ENCODE measurements at places on chromosomes 16 and 17.

GRCh38 chr16:82033006-82033405 lies 2.0 kb upstream of the HSD17B2 start:
- no peak for DNase-seq

DNA sequence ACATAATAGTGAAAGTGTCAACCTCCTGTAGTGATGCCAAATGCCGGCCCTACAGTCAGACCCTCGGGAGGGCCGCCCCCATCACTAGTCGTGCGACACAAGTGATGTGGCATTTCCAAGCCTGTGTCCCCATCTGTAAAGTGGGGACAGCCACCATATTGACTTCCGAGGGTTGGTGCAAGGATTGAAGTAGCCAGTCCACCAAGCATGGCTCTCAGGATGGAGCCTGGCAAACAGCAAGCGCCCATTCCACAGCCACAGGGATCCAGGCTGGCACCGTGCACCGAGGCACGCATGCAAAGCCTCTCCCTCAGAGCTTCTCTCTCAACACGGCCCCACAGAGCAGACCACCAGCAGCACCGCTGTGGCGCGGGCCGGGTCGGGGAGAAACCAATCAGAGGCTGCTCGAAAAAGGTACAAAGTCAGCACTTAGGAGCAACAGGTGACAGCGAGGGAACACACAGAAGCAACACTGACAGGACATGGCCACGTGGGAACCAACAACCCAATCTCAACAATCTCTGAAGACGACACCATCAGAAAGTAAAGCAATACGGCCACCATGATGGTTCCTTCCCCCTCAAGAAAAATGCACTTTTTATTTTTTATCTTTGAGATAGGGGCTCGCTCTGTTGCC lies 20.6 kb downstream of the ZCCHC14 start:
- no peak for DNase-seq

DNA sequence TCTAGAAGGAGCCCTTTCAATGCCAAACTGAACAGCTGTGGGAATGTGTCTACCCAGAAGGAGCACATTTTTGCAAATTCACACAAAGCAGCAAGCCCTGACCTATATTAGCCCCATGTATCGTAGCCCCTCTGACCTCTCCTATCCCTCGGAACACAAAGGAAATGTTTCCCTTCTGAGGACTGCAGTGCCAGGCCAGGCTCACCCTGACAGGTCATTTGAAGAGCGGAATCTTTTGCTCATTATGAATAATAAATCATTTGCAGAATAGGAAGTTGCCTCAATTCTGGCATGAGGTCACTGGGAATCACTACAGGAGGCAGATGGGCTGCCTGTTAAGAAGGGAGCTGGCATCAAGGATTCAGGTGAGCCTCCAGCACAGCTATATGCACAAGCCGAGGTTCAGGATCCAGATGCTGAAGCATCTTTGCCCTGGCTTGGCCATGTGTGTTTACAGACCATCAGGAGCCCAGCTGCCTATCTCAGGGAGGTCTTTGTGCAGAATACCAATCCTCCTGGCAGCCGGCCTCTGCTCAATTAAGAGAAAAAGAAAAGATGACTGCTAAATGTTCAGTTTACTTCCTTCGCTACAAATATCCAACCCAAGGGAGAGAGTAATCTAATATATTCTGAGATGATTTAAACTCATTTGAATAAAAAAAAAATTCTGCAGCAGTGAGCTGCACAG lies 119.4 kb downstream of the USP31 start:
- DNase-seq: no peak

DNA sequence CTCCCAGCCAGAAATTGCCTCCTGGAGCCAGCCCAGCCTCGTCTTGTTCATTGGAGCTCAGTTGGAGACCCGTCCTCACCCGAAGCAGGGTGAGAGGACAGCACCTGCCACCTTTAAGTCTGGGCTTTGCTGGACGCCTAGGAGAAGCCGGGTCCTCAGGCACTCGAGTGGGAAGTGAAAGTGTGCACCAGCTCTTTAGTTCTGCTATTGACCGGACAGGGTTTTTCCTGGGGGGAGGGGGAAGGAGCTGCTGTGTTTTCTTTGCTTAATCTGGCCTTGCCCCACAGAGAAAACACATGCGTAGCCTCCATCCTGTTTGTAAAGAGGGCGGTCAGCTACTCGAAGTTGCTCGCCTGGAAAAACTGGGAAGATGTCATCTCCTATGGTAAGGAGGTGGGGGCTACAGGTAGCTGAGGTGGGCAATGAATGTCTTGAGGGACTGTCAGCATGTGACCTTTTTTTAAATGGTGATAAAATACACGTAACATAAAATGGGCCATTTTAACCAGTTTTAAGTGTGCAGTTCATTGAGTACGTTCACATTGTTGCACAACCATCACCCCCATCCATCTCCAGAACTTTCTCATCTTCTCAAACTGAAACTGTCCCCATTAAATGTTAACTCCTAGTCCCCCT lies 34.4 kb downstream of the CMIP start:
- DNase-seq: no peak

DNA sequence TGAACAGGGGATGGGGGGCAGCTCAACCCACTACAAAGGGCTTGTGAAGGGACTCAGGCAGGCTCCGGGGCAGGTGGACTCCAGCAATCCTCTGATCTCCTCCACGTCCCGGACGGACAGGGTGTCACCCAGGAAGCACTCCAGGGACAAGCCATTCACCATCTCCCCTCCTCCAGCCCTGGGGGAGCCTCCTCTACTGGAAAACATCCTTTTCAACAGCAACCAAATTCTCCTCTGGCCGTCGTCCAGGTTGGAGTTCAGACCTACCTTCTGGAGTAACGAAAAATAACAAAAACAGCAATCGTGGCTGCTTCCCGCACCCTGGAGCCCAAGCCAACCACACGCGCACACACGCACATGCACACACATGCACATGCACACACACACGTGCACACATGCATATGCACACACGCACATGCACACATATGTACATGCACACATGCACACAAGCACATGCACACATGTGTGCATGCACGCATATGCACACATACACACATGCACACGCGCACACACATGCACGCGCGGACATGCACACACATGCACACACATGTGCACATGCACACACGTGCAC lies 8.9 kb upstream of the RBFOX3 start:
- no peak for DNase-seq

DNA sequence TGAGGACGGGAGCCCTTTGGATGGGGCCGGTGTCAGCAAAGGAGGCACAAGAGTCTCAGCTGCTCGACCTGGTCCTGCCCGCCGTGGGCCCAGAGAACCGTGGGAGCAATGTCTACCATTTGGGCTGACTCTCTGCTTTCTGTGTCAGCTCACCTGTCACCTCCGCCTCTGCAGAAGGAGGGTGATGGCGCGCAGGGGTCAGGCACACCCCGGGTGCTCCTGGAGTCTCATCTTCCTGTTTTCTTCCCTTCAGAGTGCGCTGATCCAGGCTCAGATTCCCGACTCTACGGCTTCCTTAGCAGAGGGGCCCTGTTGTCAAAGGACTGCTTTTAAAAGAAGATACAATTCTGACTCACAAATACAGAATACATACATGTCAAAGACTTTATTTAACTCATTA lies 167.1 kb downstream of the BANP start:
- no peak for DNase-seq

DNA sequence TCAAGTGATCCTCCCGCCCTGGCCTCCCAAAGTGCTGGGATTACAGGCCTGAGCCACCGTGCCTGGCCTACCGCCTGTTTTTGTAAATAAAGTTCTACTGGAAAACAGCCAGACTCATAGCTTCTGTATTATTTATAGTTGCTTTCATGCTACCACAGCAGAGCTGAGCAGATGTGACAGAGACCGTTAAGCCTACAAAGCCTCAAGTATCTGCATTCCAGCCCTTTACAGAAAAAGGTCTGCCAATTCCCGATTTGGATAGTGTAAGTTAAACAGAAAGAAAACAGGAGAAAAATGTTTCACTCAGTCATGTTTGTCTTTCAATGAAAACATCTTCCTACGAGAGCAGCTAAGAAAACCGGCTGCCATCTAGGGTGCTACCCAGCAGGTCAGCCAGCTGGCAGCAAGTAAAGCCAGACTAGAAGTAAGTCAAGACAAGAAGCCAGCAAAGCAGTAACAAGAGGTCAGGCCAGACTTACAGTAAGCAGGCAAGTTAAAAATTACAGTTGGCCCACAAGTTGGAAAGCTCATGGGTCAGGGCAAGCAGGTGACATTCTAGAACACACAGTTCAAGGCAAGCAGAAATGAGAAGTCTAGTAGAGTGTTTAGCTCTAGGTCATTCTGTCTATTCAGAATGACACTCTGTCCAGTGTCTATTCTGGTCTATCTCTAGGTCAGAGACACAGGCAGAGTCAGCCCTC lies 17.7 kb downstream of the NCBP3 start:
- DNase-seq: no peak

DNA sequence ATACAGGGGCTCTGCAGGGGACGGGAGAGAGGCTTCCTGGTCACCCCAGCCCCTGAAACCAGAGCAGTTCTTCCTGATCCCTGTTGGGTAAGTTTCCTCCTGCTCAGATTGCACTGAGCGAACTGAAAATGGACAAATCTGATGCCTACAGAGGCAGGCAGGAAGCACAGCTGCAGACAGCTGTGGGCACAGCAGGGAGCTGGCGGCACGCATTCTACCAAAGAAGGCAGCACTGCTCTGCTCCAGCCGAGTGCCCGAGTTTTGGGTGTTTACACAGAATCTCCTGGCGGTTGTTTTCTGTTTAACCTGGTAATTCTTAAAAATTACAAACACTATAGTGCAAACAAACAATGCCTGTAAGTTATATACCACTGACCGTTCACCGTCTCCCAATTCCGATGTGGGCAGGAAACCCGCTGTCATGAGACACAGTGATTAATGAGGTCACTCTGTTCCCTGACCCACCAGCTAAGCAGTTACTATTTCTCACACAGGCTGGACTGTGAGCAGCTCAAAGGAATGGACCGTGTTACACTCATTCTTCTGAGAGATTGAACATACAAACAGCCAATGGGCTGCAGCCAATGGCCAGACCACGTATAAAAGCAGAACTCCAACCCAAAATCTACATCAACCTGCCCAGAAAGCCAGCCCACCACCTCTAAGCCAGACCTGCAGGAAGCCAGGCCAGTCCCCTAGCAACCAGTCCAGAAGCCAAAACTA lies 25.5 kb downstream of the NSMCE1 start:
- no peak for DNase-seq

- no peak for DNase-seq
Measured at GRCh38 chr17:64358261-64358788, 32.3 kb downstream of the PECAM1 start.

- no peak for DNase-seq
Measured at GRCh38 chr16:71249399-71249798, 18.9 kb upstream of the HYDIN start.

- DNase-seq: no peak
Measured at GRCh38 chr17:73343168-73343634, 31.4 kb upstream of the CDC42EP4 start.

GRCh38 chr17:74901353-74902135 lies 8.1 kb upstream of the FADS6 start:
- no peak for DNase-seq

DNA sequence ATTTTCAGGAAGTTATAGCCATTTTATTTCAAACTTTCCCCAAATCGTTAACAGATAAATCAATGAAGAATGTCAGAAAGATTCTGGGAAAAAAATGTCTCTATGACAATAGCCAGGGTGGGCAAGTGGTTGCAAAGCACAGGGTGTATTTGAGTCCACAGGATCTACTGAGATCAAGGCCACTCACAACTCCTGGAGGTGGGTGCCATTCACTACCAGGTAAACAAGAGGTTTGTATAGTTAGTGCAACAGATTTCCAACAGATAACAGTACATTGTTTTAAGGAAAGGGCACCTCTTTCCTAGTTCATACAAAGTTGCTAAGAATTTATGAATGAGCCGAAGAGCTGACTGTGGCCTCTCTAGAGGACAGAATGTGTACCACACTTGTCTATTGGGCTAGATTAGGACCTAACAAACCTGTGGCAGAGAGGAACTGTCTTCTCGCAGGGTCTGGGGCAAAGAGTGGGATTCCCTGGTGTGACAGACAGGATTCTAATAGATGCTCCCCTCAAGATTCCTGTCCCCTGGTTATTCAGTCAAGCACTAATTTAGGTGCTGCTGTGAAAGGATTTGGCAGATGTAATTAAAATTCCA lies 52.0 kb upstream of the ZNF629 start:
- no peak for DNase-seq

GRCh38 chr16:88533932-88534637 lies 36.1 kb upstream of the ZC3H18 start:
- DNase-seq: peak; percentile 64

- DNase-seq: no peak
Measured at GRCh38 chr16:11949527-11949926, 7.7 kb upstream of the NPIPB2 start.

- no peak for DNase-seq
Measured at GRCh38 chr17:20066253-20066652, 57.1 kb downstream of the SPECC1 start.

- DNase-seq: no peak
Measured at GRCh38 chr16:48438414-48438813, 53.2 kb upstream of the SIAH1 start.

- no peak for DNase-seq
Measured at GRCh38 chr16:89173174-89173921, 1.8 kb downstream of the CDH15 start.

Measured in effector CD4-positive, alpha-beta T cell (primary cell).